GM23338 (cell line): ENCODE measurements at places on chromosomes 12 and 14. TPM values are rescaled to one million over a fixed set of nuclear protein-coding genes. Genes with fewer than 3 reads are reported as not detected.
A peak's percentile ranks its signal among the peaks of the same experiment; 100 is the strongest.

- no peak overlapping the region for H3K4me3 ChIP-seq
- peak; percentile 59 for DNase-seq
- 0 out of 2 replicates have a peak overlapping the region, but pooled peaks have one; percentile 59 for H3K27ac ChIP-seq
- no peaks in the 10 kb centered on the region for H3K36me3 ChIP-seq
These were observed 60.1 kb downstream of the TSPAN9 start for GRCh38 chr12:3137268-3137781.

GRCh38 chr14:40859055-40859454 is 747.6 kb upstream of the LRFN5 start:
- H3K27ac ChIP-seq = no peak overlapping the region
- no peaks in the 10 kb centered on the region for H3K27me3 ChIP-seq
- H3K36me3 ChIP-seq = peaks cover 1% of the 10 kb centered on the region; the same call in 1 of the 2 replicates
- H3K4me1 ChIP-seq = no peaks in the 10 kb centered on the region
- H3K4me3 ChIP-seq = no peak overlapping the region

- no peaks in the 10 kb centered on the region for H3K27me3 ChIP-seq
- no peak for DNase-seq
- no peaks in the 10 kb centered on the region for H3K4me1 ChIP-seq
- H3K27ac ChIP-seq = no peak overlapping the region
- H3K36me3 ChIP-seq = no peaks in the 10 kb centered on the region
These were observed 13.2 kb upstream of the COCH start for GRCh38 chr14:30861200-30861599.

GRCh38 chr12:110114528-110114937 is 9.6 kb upstream of the IFT81 start:
- no peaks in the 10 kb centered on the region for H3K36me3 ChIP-seq
- H3K27me3 ChIP-seq = no peaks in the 10 kb centered on the region
- no peak for DNase-seq
- H3K4me1 ChIP-seq = no peaks in the 10 kb centered on the region
- H3K4me3 ChIP-seq = no peak overlapping the region
- no peak overlapping the region for H3K27ac ChIP-seq

GRCh38 chr14:70036665-70037064 is 152.1 kb downstream of the SLC8A3 start:
- H3K4me1 ChIP-seq = 0 out of 2 replicates have a peak, but pooled peaks cover 6% of the 10 kb centered on the region
- peak; percentile 46 for DNase-seq
- no peaks in the 10 kb centered on the region for H3K27me3 ChIP-seq
- H3K27ac ChIP-seq = no peak overlapping the region
- no peak overlapping the region for H3K4me3 ChIP-seq

Gene KCNMB4
- total RNA-seq = 14.7 and 18.0 TPM in 2 replicates

Gene TAS2R31
- 6.1 and 12.9 TPM in 2 replicates for total RNA-seq

Gene PGAM5
- 99.7 and 108 TPM in 2 replicates for total RNA-seq

Gene CLEC2B
- total RNA-seq = not detected in 2 replicates

Gene ANKRD9
- total RNA-seq = 73.0 and 95.9 TPM in 2 replicates
